ENCODE measurements at places on chromosomes 16 and 17. TPM values are rescaled to one million over a fixed set of nuclear protein-coding genes. Genes with fewer than 3 reads are reported as not detected.

DNA sequence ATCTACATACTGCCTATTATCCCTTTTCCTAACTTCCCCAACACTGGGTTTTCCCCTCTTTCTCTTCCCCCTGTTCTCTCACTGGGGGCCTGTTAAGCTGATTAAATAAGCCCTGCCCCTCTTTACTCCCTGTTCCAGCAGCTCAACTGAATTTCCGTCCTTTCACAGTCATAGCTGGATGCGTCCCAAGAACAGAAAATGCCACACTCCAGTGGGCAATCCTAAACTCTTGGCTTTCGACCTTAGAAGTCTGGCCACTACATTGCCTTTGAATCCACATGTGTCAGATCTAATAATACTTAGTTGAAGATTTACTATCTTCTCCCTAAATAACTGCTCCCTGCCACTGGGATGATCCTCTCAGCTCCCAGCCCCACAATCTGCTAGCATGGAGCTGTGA lies 34.5 kb downstream of the KCNJ16 start:
- no peak for DNase-seq

Gene KRT36
- total RNA-seq, result not detected

Gene LGALS9B
- not detected for total RNA-seq

- no peak for DNase-seq
Measured at GRCh38 chr16:57892447-57893096, 78.4 kb downstream of the CNGB1 start.

- DNase-seq, result peak; percentile 86
Measured at GRCh38 chr16:55835581-55835980, 2.7 kb upstream of the CES1 start.

Measured in lung (tissue), 17 donors.